ENCODE measurements at places on chromosomes 1 and 21. TPM values are rescaled to one million over a fixed set of nuclear protein-coding genes. Genes with fewer than 3 reads are reported as not detected.

GRCh38 chr1:65176591-65176990 lies 28.6 kb downstream of the AK4 start:
- no peak for DNase-seq

DNA sequence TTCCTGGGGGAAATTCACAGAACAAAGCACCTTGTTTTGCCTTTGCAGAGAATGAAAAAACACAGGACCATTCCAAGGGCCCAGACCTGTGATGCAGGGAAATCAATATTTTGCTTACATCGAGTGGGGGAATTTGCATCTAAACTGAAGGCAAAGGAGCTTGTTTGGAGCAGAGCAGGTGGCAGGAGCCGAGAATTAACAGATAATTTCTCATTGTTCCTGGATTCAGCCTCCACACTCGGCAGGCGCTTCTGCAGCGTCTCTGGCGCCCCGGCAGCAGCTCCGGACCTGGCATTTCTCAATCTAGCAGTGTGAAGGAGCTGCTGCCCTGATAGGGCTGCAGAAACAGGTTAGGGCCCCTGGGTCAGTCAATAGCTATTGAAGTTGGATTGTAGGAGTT lies 2.0 kb upstream of the SYT6 start:
- no peak for DNase-seq

DNA sequence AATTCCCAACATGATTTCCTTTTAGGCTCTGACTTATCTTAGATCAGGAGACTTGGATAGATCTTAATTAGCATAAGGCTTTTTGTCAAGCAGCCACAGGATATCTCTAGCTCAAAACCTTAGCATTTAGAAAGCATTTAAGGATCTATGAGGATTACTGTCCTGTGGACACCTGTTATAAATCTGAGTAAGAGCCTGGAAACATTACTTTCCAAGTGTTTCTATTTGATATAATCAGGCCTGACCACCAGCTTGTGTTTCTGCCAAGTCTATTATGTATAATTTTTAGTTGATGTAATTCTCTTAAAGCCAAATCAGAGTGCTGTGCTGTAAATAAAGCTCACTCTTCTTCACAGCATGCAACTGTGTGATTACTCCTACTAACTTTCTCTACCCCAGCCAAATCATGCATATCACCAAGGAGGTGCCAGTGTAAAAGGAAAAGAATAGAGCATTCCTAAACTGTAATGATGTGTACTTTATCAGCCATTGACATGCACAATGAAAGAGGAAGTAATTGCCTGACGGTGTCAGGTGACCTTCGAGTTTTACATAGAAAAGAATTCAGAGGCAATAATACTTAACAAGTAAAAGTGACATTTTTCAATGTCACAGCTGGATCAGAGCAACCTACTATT lies 309.9 kb upstream of the PRMT6 start:
- DNase-seq, result no peak

DNA sequence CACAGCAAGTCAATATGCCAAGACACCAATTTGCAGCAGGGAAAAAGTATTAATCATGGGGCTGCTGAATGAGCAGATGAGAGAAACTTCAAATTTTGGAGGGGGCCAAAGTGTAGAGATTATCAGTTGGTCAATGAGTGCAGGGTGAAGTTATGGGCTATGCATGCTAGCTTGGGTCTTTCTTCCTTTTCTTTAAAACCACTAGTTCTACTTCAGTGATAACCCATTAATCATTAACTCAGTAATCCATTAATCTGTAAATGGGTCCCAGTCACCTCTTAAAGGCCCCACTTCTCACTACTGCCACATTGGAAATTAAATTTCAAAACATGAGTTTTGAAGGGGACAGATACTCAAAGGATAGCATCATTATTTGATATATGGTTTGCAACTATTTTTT lies 688.6 kb upstream of the ADGRL4 start:
- no peak for DNase-seq

DNA sequence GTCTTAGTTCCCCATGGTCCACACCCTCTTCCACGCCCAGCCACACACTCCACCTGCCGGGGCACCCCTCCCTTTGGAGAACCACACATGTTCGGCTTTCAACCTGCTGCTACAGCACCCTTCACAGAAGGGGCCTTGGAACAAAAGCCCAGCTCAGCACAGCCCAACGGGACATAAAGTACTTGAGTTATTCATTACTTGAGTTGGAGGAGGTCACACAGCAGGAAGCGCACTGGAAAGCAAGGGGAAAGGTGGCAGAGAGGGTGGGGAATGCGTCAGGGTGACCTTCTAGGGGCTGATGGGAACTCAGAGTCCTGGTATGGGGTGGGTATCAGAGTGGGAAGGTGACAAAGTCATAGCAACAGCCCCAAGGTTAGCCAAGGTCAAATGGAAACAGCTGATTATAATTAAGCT lies 3.0 kb upstream of the ATP1B1 start:
- DNase-seq, result no peak

DNA sequence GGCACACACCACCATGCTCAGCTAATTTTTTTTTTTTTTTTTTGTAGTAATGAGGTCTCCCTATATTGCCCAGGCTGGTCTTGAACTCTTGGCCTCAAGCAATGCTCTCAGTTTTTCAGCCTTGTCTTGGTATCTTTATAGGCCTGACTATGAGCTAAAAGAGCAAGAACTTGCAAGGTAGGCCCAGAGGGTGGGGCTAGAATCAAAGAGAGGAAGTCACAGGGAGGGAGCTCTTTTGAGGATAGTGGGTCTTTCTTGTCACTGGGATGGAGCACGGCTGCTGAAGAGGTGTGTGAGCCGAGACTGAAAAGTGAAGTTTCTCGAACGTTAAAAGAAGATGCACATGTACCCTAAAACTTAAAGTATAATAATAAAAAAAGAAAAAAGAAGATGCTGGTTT lies 260.0 kb upstream of the BEND5 start:
- no peak for DNase-seq

- DNase-seq, result peak; percentile 46
Observed at GRCh38 chr1:63721531-63722189, 52.2 kb upstream of the ROR1 start.

DNA sequence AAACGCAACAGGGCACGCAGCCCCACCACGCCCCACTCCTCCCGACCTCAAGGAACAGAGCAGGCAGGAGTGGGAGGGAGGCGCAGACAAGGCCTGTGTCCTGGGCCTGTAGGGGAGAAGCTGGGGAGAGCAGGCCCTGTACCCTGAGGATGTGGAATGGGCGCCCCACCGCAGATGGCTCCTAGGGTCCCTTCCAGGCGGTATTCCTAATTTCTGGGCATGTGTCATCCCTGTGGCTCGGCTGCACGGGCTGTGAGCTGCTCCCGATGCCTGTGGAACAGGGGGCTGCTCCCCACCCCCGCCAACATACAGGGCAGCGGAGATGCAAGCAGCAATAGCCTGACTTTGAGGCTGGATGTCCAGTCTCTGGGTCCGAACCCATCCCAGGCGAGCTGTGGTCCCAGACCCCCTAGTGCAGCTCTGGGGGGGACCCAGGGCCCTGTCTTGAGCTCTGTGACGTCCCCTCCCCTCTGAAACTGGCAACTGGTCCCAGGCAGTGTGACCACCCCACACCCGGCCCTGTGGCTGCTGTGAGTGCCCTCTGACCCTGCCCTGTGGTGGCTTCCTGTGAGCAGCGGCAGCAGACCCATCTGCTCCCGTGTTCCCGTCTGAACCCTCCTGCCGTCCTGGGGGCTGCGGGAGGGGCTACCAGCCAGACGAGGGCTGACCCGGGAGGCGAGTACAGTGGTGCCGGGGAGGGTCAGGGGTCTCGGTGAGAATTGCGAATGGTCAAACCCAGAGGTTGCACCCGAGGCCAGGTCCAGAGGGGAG lies 13.9 kb upstream of the COL6A2 start:
- no peak for DNase-seq

- peak; percentile 29 for DNase-seq
Observed at GRCh38 chr1:175822580-175822979, 79.2 kb upstream of the TNR start.

GRCh38 chr1:162702628-162703027 lies 70.4 kb downstream of the DDR2 start:
- DNase-seq, result peak; percentile 51

DNA sequence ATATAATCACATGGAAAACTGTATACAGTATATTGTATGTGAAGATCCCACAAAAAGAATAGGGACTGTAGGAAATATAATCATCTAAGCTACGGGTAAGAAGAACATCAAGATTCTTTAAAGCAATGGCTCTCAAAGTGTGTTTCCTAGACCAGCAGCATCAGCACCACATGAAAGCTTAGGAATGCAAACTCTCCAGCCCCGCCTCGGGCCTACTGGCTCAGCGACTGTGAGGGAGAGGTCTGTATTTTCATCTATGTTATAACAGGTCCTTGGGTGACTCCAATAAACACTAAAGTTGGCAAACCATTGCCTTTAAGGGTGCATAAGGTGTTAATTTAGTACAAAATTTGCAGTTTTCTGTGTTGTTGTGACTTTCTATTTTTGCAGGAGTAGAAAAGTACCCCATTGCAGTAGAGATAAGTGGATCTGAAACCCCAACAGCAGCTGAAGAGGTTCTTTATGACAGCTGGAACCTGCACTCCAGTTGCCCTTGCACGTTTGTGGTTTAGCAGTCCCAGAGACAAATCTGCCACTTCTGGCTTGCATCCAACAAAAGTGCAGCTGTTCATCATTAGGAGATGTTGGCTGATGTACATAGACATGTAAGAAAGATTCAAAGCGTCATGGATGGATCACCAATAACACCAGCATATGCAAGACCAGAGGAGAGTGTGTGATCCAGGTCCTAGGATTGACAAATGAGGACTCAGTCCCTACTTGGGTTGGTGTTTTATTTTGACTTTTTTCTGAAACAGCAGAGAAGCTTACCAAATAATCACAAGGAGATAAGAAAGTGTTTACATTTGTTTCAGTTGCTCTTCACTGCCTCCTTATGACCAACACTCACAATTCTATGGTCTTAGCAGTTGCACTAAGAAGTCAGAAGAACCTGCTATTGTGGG lies 15.9 kb upstream of the IFNAR1 start:
- peak; percentile 35 for DNase-seq

GRCh38 chr1:186550832-186551231 lies 89.9 kb upstream of the PDC start:
- DNase-seq, result no peak

GRCh38 chr1:4003846-4004505 lies 103.9 kb upstream of the C1orf174 start:
- no peak for DNase-seq

GRCh38 chr1:8169364-8170058 lies 143.4 kb upstream of the ERRFI1 start:
- DNase-seq, result peak; percentile 81

- no peak for DNase-seq
Observed at GRCh38 chr1:152179566-152179965, 20.5 kb upstream of the RPTN start.

DNA sequence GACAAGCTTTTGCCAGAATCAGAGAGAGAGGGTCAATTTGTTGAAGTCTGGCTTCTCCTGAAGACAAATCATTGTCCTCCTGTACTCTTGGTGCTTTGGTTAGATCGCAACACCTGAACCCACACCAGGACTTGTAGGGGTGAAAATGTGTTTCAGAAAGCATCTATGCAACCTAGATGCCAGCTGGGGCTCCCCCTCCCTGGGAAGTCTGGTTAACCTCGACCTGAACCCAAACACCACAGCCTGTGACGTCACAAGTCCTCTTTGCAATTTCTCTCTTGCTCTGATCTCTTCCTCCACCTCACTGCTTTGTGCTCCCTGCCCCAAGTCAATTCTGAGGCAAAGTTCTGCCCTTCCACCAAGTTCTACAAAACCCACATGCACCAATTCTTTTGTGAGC lies 42.8 kb upstream of the USP24 start:
- no peak for DNase-seq

DNA sequence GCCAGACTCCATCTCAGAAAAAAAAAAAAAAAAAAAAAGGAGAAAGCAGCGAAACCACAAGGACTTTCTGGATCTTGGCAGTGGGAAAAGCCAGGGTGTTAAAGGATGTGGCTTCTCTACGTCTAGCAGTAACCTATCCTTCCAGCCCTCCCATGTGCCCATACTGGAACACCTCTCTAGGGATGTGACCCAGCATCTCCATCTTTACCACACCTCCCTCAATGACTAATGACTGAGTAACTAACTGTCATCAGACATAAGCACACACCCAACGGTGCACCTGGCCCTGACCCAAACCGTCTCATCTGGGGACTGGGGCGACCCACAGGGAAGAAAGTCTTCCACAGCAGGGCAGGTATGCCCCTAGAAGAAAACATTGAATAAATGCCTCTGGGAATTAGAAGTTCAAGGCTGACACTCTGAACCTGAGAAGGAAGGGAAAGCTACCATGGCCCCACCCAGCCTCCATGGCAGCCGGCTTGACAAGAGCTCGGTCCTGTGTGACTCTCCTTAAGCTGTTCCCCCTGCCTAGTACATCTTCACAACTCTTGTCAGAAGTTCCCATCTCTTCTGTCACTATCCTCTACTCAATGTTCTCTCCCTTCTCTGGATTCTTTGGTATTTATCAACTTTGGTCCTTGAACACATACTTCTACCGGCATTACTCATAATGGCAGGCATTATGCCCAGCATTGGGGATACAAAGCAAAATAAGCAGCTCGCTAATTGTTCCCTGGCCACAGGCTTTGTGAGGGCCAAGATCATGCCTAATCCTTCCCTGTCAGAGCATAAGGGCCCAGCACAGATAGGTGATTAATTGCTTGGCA lies 14.8 kb upstream of the PAQR6 start:
- DNase-seq, result peak; percentile 91

GRCh38 chr1:238778113-238778512 lies 608.3 kb upstream of the CHRM3 start:
- DNase-seq, result peak; percentile 2

GRCh38 chr21:46081862-46082712 lies 15.8 kb upstream of the COL6A2 start:
- no peak for DNase-seq

- no peak for DNase-seq
Observed at GRCh38 chr1:80509965-80510522, 1290.7 kb upstream of the ADGRL2 start.

- DNase-seq, result peak; percentile 87
Observed at GRCh38 chr1:94925561-94926125, 1.3 kb downstream of the CNN3 start.

- no peak for DNase-seq
Observed at GRCh38 chr1:93815366-93816110, 63.5 kb downstream of the DNTTIP2 start.

GRCh38 chr1:39680751-39681150 lies 8.8 kb upstream of the NT5C1A start:
- no peak for DNase-seq

MFAP2 gene
- 47.7 TPM for total RNA-seq

C1orf226 gene
- total RNA-seq, result not detected

GJA5 gene
- total RNA-seq, result not detected

DCDC2B gene
- total RNA-seq, result not detected

HMGN2 gene
- 225 TPM for total RNA-seq

RNF2 gene
- total RNA-seq, result 27.0 TPM

LCE1F gene
- total RNA-seq, result not detected

VSIG8 gene
- total RNA-seq, result not detected

CCDC17 gene
- total RNA-seq, result 4.0 TPM

CYP4Z1 gene
- total RNA-seq, result not detected

FCGR3B gene
- total RNA-seq, result not detected

SPRR4 gene
- total RNA-seq, result not detected

CYP4A11 gene
- not detected for total RNA-seq

KIAA0319L gene
- total RNA-seq, result 36.2 TPM
